ENCODE measurements at places on chromosomes 11 and 22.

- DNase-seq = no peak
These were observed 17.9 kb upstream of the HTR3A start for GRCh38 chr11:113956986-113957385.

DNA sequence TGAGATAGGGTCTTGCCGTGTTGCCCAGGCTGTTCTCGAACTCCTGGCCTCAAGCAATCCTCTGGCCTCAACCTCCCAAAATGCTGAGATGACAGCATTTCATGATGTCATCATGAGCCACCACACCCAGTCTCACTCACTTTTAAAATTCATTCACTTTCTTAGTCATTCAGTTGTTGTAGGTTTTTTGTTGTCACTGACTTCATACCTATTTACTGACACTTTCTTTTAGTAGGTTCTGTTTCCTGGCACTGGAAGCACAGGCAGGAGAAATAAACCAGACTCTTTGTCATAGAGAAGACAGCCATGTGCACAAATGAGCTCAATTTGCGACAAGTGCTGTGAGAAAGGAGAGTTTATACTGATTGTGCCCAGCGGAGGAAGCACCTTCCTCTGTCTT is 10.5 kb downstream of the ART5 start:
- DNase-seq = no peak

- DNase-seq = no peak
These were observed 2.5 kb downstream of the BDNF start for GRCh38 chr11:27697679-27698275.

DNA sequence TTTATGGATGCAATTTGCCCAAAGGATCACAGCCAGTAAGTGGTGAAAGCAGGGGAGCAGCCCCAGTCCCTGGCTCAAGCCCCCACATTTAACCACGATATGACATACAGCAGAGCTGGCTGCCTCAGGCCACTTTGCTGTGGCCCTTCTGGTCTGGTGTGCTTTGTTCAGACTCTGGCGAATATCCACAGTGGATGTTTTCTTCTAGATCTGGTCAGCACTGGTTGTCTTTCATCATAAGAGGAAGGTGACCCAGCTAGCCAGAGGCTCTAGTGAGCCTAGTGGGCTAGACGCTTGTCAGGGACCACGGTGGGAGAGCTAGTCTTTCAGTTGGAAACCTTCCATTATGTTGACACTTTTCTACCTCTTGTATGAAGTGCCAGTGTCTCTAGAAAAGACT is 42.5 kb downstream of the DGCR2 start:
- no peak for DNase-seq

DNA sequence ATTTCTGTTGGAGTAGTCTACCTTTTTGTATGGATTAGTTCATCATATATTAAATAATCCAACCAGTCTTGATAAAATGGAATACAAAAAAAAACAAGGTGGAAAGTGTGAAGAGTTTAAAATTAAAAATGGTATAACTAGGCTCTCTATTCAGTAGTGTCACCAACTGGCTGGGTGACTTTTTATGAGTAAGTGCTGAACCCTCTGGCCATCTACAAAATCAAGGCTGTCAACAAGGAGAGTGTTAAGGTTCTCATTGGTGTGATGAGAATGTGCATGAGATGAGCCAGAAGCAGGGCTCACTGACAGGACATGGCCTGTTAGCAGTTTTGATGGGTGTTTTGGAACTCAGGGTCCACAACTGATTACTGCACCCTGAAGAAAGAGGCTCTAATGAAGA is 343.2 kb downstream of the AASDHPPT start:
- DNase-seq = no peak

GRCh38 chr11:121418625-121419114 is 33.4 kb upstream of the SORL1 start:
- DNase-seq = no peak

DNA sequence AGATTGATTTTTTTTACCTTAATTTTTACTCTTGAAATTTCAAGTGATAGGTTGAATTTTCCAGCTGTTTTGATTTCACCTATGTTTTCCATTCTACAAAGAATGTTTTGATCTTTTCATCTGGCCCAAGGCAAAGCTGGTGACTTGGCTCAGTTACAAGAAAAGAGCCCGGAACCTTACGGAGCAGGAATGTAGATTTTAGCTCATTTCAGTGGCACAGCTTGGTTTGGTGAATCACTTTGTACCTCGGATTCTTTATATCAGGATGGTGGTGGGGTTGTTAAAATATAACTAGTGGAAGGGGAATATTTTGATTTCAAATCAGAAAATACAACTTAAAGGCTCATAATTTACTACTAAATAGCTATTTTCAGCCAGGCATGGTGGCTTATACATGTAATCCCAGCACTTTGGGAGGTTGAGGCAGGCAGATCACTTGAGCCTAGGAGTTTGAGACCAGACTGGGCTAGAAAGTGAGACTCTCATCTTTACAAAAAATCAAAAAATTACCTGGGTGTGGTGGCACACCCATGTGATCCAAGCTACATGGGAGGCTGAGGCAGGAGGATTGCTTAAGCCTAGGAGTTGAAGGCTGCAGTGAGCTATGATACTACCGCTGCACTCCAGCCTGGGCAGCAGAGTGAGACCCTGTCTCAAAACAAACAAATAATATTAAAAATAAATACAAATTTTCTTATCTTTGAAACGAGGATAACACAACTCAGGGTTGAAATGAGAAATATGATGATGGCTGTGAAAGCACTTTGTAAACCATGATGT is 9.4 kb upstream of the GRIK4 start:
- no peak for DNase-seq

DNA sequence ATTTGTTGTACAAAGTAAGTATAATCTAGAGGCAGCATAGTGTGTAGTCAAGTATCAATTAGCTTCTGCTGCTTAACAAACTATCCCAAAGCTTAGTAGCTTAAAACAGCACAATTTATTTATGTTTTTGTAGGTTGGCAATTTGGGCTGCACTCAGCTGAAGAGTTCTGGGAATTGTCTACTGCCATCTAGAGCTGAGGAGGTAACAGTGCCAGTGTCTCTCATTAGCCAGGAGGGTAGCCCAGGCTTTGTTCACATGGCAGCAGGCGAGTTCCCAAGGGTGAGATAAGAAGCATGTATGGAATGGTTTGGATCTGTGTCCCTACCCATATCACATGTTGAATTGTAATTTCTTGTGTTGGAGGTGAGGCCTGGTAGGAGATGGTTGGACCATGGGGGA is 45.8 kb upstream of the SLN start:
- DNase-seq = no peak

DNA sequence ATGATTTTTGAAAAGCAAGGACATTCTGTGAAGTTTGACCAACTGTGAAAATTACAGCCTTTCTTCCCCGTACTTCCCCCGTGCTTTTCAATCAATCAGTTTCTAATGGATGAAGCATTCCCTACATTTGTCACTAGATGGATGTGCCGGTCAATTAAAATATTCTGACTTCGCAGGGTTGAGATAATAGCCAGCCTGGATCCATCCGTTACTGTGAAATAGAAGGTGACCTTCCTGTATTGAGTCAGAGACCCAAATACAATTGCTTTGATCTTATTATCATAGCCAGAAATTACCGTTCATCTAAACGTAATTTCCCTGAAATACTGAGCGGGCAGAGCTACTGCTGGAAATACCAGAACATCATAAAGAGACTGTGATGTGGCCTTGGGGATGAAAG is 21.1 kb upstream of the PARVB start:
- no peak for DNase-seq

GRCh38 chr22:31537019-31537535 is 40.7 kb downstream of the SFI1 start:
- no peak for DNase-seq

GRCh38 chr11:65426839-65427690 is 4.5 kb downstream of the NEAT1 start:
- no peak for DNase-seq

- DNase-seq = no peak
These were observed 1250.5 kb downstream of the BRD1 start for GRCh38 chr22:48577014-48577690.

DNA sequence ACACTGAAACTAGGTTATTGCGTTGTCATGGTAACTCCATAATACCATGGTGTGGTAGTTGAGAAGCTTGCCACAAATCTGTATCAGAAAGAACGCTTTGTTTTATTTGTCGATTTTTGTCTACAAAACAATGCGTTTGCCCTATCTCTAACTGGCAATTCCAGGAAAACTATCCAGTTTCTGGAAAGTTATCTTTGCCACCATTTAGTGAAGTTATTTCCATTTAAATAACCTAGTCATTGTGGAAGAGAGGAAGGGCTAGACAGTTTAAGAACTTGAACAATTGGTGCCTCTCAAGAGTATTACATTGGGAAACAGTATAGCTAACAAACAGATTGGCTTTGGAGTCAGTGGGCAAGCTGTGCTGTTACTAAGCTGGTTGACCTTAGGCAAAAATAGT is 7.9 kb downstream of the HSD17B12 start:
- no peak for DNase-seq

GRCh38 chr11:60310407-60310998 is 16.6 kb upstream of the MS4A6E start:
- DNase-seq = no peak

DNA sequence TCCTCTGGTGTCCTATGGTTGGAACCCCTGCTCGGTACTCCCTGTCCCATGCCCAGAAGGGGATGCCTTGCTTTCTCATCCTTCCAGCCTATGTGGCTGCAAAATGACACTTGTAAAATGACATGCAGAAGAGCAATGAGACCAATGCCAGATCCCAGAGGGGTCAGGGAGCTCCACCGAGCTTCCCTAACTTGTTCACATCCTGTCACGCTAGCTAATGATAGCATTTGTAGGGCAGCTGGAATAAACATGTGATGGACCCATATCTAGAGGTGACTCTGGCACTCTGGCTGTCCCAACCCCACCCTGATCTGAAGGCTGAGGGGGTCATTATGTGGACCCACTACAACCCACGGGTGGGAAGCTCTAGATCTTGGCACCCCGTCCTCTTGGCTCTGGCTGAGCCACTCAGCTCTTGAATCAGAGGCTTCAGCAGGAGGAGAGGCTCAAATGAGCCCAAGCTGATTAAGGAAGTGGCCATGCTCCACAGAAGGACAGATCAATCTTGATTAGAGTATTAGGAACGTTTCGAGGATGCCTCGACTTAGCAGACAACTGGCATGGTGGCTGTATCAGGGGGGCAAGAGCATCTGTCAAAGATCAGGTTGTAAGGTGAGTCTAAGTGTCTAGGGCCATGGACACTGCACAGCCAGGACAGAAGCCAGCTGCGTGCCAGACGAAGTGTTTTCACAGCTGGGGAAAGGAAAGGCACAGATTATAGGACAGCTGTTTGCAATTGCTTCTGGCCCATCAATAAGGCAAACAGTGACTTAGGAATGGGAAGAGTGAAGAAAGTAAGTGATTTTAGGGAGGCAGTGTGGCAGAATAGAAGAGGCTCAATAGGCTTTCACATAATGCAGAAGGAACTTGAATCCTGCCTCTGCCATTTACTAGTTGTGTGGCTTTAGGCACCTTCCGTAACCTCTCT is 182.8 kb downstream of the KIRREL3 start:
- no peak for DNase-seq

DNA sequence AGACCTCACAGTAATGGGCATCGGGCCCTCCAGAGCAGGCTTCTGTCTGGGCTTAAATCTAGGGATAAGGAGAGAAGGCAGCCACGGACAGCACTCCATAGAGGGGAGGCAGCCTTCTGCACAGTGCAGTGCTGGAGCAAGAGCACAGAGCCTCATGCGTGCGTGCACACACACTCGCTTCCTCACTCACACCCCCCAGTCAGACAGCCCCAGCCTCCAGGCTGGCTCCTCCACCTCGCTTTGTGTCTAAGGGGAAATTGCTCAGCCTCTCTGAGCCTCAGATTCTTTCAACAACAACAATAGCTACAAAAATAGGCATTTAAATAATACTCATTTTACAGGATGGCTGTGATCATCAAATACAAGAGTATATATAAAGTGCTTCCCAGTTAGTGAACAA is 26.7 kb upstream of the ETS1 start:
- DNase-seq = no peak

- DNase-seq = peak; percentile 48
These were observed 2.2 kb downstream of the TNKS1BP1 start for GRCh38 chr11:57322256-57323166.

DNA sequence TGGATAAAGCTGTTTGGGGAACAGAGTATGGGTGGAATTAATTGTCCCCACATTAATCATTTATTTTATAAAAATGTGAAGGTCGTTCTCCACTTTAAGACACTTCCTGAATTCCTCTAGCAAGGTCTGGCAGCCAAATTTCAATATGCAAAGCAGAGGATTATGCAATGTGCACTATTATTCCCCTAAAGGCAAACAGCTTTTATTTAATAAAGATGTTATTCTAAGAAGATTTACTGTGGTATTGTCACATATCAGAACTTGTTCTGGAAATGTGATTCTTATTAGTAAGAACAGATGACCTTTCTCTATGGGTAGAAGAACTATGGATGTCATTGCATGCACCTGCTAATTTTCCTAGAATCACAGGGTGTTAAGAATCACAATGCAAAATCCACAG is 1128.8 kb upstream of the CCDC90B start:
- no peak for DNase-seq

- DNase-seq = no peak
These were observed 5.4 kb downstream of the PCF11 start for GRCh38 chr11:83162377-83162776.

- DNase-seq = no peak
These were observed 188.5 kb upstream of the CARD18 start for GRCh38 chr11:105328061-105328460.

GRCh38 chr22:46437671-46438440 is 99.6 kb downstream of the CELSR1 start:
- no peak for DNase-seq

- DNase-seq = no peak
These were observed 42.1 kb upstream of the ATXN10 start for GRCh38 chr22:45629469-45630089.

Measured in neural crest cell (in vitro differentiated cells).